ENCODE measurements at places on chromosomes 7 and 10. TPM values are rescaled to one million over a fixed set of nuclear protein-coding genes. Genes with fewer than 3 reads are reported as not detected.

Gene POU6F2
- total RNA-seq = 1.3 TPM

Gene HILPDA
- 64.2 TPM for total RNA-seq

Gene CXCL12
- total RNA-seq = 119 TPM

Gene CACNB2
- 1.6 TPM for total RNA-seq

Gene SEMA3C
- total RNA-seq = 130 TPM

Gene LIPA
- 37.5 TPM for total RNA-seq

Gene STEAP1
- 3.1 TPM for total RNA-seq

Gene EFCAB10
- total RNA-seq = not detected

Gene KIF20B
- 1.6 TPM for total RNA-seq

Gene SLC29A4
- 1.4 TPM for total RNA-seq

Gene CPED1
- 15.0 TPM for total RNA-seq

Gene NAT16
- total RNA-seq = not detected

Gene SFTPA2
- 0.44 TPM for total RNA-seq

Gene BEND7
- total RNA-seq = 10.8 TPM

- DNase-seq = no peak
Observed at GRCh38 chr7:52168085-52168484, 851.5 kb upstream of the COBL start.

GRCh38 chr10:119371704-119372663, 164.6 kb downstream of the GRK5 start:
- no peak for DNase-seq

DNA sequence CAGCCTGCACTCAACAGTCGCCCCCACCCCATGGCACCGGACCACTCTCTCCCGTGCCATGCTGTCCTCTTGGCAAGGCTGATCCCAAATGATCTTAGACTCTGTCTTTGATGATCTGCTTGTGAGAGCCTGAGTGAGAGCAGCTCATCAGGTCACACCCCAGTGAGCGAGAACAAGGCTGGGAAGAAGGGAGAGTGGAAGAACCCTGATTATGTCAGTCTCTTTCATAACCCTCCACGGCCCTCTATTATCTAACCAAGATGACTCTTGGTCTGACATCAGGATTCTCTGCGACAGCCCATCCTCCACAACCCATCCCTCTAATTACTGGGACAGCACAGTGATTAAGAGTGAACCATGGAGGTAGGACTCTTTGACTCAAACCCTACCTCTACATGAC, 53.1 kb upstream of the C7orf33 start:
- no peak for DNase-seq

DNA sequence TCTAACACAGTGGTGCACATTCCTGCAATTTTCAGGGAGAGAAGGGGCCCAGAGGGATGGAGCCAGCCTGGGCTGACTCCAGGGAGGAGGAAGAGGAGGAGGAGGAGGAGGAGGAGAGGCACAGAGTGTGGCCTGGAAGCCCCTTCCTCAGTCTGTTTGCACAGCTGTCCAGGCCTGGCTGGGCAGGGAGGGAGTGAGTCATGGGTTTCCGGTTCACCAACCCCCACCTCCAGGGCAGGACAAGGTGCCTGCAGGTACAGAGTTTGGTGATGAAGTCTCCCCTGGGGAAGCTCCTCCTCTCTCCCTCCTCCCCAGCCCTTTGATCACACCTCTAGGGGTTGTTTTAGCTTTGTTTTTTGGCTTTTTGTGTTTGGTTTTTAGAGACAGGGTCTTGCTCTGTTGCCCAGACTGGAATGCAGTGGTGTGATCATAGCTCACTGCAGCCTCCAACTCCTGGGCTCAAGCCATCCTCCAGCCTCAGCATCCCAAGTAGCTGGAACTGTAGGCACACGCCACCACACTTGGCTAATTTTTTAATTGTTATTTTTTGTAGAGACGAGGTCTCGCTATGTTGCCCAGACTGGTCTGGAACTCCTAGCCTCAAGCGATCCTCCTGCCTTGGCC, 77.5 kb upstream of the CUX1 start:
- no peak for DNase-seq

- DNase-seq = no peak
Observed at GRCh38 chr7:107304636-107305035, 135.8 kb downstream of the HBP1 start.

GRCh38 chr10:120657371-120657770, 193.8 kb upstream of the WDR11 start:
- DNase-seq = no peak

DNA sequence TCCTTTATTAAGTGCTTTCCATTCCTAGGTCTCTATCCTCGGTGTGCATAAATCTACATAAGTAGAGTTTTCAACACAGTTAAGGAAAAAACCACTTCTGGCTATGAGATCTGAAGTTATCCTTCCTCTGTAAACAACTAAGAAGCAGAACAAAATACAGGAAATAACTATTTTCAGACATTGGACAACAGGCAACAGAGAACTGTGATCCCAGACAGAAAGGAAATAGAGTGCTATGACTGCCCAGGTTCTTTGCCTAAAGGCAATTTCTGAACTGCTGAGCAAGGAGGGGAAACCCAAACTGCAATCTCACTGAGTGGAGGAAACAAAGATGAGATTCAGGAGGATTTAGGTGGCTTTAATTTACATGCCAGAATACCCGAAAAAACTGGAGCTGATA, 285.4 kb downstream of the SNX13 start:
- no peak for DNase-seq

DNA sequence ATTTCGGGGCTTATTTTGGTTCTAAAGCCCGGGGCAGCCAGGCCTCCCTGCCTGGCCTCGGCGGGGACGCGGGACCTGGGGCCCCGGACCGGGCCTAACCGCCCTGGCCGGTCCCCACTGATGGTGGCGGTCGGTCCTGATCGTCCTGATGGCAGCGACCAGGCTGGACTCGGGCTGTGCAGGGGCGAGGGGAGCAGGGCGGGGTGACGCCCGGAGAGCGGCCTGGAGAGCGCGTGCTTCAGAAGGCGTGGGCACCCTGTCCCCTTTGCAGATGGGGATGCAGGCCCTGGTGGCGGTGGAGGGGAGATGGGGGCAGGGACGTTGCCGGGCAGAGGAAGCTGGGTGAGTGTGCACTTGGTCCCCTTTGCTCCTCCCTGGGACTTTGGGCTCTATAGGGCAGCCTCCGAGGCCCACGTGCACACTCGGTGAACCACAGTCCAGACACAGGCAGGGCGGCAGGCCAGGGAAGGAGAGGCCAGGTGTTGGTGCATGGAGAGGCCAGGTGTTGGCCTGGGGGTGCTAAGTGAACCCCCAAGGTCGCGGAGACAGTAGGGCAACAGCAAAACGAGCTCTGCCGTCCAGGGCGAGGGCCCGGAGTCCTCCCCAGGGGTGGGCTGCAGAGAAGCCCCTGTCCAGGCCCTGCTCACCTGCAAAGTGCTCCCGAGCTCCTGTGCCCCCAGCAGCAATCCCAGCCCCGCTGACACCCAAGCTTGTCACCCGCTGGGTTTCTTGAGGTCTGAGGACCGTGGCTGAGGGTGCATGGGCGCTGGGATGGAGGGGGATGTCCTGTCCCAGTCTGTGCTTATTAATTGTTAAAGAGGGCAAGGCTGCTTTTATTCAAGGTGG, 42.4 kb upstream of the FAM20C start:
- no peak for DNase-seq

GRCh38 chr10:29681676-29682448, 47.1 kb upstream of the SVIL start:
- no peak for DNase-seq

DNA sequence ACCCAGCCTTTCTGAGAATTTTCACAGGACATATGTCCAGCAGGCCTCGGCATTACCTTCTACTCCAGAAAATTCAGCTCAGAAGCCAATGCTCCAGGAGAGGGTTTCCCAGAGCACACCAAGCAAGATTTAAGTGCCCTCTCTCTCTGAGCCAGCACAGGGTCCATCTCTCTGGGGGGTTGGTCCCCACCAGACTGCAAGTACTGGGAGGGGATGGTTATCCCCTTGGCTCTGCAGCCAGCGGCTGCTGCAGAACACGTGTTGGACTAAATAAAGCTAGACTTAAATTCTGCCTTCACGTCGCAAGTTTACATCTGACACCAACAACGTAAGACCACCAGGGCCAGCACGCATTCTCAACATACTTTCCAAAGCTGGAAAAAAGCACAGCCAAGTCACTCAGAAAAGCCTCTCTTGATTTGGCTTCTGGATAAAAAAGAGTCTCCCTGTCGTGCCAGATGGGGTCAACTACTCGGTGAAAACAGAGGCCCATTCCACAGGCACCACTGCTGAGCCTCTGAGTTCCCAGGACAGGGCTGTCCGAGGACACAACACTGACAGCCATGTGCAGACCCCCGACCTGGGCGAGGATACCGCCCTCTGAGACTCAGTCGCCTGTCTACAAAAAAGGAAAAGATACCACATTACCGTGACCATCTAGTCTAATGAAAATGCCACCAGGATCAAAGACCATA, 77.3 kb downstream of the CTBP2 start:
- DNase-seq = no peak

- no peak for DNase-seq
Observed at GRCh38 chr7:17690030-17690429, 250.3 kb downstream of the SNX13 start.

- DNase-seq = no peak
Observed at GRCh38 chr7:126700807-126701604, 551.7 kb downstream of the GRM8 start.

GRCh38 chr10:79927111-79927828, 21.6 kb downstream of the SFTPD start:
- no peak for DNase-seq

- no peak for DNase-seq
Observed at GRCh38 chr7:87199700-87200450, 19.7 kb downstream of the TMEM243 start.

DNA sequence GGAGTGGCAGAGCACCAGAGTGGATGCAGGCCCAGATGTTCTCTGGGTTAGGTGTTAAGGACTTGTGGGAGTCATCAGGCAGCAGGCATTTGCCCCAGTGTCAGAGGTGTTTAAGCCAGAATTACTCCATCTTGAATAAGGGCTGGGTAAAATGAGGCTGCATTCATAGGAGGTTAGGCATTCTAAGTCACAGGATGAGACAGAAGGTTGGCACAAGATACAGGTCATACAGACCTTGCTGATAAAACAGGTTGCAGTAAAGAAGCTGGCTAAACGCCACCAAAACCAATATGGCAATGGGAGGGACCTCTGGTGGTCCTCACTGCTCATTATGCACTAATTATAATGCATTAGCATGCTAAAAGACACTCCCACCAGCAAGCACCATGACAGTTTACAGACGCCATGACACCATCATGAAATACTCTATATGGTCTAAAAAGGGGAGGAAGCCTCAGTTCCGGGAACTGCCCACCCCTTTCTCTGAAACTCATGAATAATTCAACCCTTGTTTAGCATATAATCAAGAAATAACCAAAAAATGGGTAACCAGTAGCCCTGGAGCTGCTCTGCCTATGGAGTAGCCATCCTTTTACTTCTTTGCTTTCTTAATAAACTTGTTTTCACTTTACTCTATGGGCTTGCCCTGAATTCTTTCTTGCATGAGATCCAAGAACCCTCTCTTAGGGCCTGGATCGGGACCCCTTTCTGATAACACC, 882 bp upstream of the LRRC61 start:
- no peak for DNase-seq

GRCh38 chr7:155349601-155350331, 52.1 kb downstream of the INSIG1 start:
- no peak for DNase-seq

DNA sequence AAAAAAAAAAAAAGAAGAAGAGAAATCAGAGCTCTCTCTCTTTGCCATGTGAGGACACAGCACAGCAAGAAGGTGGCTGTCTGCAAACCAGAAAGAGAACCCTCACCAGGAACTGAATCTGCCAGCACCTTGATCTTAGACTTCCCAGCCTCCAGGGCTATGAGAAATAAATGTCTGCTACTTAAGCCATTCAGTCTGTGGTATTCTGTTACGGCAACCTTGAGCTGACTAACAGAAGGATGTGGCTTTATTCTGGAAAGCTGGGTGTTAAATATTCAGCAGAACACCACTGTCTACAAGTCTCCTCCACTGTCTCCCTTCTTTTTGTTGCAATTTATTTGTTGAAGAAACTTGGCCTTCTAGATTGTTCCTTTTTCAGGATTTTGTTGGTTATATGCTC, 5.0 kb downstream of the COL26A1 start:
- no peak for DNase-seq

DNA sequence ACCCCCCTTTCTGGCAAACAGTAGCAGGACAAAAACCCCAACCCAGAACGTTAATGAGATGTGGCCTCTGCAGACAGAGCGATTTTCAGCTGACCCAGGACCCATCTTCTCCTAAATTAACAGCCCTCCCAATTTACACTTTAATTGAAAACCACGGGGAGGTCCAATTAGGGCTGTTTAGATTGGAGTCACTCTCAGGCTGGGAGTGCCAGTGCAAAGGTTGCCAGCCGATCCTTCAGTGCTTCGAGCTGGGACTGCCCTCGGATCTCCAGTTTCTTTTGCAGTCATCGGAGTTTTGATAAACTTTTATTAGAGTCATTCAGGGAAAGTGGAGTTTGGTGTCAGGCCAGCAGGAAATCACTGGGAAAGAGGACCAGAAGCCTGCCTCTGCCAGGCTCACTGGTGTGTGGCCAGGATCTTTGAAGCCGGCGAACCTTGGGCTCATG, 108.0 kb downstream of the DOCK1 start:
- DNase-seq = no peak

DNA sequence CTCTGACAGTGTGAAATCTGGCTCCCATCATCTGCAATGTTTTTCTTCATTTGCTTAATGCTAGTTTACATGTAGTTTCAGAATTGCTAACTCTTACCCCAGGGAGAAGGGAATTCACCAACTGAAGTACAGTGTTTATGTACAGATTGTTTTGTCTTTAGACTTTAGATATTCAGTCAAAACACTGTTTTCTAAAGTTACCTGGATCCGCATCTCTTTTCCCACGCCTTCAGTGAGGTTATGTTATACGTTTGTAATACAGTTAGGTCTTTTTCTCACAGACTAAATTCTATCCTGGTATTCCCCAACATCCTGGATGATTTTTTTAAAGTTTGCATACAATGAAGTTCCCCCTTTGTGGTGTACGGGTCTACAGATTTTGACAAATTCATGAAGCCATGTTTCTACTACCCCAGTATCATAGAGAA, 3.2 kb upstream of the LYZL1 start:
- no peak for DNase-seq

- DNase-seq = no peak
Observed at GRCh38 chr10:31136386-31136785, 104.7 kb upstream of the ZNF438 start.

- DNase-seq = no peak
Observed at GRCh38 chr7:55065079-55065478, 46.3 kb downstream of the EGFR start.

GRCh38 chr7:45053401-45053800, 35.4 kb downstream of the NACAD start:
- no peak for DNase-seq

GRCh38 chr10:67239864-67240497, 314.1 kb downstream of the LRRTM3 start:
- DNase-seq = no peak

- DNase-seq = no peak
Observed at GRCh38 chr7:138584696-138585095, 116.5 kb downstream of the SVOPL start.

DNA sequence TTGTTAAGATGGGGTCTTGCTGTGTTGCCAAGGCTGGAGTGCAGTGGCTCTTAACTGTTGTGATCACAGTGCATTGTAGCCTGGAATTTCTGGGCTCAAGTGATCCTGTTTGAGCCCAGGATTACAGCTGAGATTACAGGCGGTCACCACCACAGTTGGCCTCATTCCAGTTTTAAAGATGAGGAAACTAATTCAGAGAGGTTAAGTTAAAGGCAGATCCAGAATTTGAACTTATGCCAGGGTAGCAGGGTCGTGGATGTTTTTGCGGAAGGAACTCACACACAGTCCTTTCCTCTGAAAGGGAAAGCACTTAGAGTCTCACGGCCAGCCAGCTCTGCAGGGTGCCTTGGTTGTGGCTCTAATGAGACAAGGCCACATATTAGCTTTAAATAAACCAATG, 84.7 kb downstream of the MMRN2 start:
- peak; percentile 14 for DNase-seq

- DNase-seq = no peak
Observed at GRCh38 chr7:28782362-28782761, 175.8 kb downstream of the TRIL start.
